ENCODE measurements at places on chromosomes 4 and X.
A peak's percentile ranks its signal among the peaks of the same experiment; 100 is the strongest.

- DNase-seq: no peak
Measured at GRCh38 chrX:72714478-72714916, 391 bp upstream of the PHKA1 start.

GRCh38 chr4:10371121-10371520 is 86.1 kb downstream of the ZNF518B start:
- DNase-seq: no peak

DNA sequence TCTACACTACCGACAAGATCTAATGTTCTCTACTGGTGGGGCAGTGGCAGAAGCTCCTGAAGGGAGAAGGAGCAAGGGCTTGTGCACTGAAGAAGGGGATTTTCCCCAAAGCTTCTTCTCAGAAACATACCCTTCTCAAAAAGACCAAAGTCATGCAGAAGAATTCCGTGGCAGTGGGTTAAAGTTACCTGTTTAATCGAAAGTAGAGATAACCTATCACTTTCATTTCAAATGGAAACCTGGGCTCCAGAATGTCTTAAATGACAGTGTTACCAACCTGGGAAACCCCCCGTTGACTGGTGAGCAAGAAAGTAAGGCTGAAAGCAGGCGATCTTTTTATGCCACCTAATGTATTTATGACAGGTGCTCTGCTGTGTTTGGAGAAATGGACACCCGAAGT is 92.5 kb upstream of the TEX13D start:
- no peak for DNase-seq

DNA sequence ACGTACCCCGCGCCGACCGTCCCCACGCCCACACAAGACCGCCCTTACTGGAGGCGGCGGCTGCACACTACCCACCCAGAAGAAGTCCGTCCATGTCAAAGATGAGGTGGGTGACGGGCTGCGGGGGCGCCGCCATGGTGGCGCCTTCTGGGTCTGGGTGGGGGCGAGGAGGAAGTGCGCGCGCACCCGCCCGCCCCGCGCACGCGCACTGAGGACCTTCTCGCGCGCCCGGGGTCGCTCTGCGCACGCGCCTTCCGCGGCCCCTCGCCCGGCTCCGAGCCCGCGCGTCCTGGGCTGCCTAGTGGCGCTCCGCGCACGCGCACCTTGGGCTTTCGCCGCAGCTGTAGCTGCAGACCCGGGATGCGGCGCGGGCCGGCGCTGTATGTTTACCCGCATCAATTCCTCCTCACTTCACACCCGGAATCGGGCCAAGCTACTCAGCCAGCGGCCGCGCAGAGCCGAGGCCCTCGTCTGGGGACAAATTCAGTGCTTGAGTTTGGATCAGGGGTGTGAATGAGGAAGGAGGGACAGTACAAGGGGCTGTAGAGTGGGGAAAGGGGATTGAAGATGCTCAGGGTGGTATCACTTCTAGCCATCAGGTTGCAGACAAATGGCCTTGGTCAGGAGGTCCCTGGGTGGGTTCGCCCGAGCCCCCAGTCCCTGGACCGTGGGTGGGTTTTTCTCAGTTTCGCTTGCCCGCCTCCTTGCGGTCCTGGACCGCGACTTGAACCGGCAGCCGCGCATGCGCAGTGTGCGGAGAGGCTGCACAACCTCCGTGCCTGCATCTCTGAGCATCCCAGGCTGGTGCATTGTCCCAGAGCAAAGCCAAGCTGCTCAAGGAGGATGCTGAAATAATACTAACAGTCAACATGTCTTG is at the start of gene PUDP:
PUDP (minus strand) TSS at position 176 of the 877 bp plus-strand sequence; CDS start at position 136, 40 bp downstream.
- DNase-seq: peak; percentile 72

GRCh38 chr4:188341428-188341827 is 202.2 kb downstream of the TRIML1 start:
- DNase-seq: no peak

GRCh38 chr4:158443731-158444130 is 78.0 kb upstream of the RXFP1 start:
- DNase-seq: no peak

DNA sequence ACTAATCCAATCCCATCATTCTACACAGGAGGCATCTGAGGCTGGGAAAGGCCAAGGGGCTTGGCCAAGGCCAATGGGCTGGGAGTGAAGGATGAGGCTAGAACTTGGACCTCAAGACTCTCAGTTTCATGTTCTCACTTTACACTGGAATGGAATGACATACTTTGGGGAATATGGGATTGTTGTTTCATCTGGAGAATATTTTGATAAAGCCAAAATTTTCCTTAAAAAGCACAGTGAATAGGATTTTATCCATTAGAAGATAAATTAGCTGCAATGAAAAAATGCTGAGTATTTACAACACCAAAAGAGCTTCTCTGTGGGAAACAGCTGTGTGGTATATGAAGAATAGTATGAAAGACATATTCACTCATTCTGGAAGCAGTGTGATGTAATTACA is 29.3 kb downstream of the SMIM20 start:
- DNase-seq: no peak

DNA sequence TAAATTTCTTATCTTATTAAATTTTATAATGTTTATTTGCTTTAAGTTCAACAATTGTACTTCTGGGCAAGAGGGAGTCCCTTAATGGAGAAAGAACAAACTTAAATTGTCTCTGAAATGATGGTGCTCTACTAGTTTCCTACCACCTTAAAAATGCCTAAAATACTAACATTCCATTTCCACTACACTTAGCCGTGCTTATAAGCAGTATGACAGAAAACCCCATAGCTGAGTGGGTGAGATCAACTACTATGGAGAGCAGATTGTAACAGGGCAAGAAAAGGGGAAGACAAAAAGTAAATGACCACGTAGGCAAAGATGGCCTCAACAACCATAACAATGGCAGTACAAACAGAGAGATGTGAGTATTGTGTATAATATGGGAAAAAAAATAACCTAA is 35.0 kb downstream of the RFC1 start:
- DNase-seq: no peak

DNA sequence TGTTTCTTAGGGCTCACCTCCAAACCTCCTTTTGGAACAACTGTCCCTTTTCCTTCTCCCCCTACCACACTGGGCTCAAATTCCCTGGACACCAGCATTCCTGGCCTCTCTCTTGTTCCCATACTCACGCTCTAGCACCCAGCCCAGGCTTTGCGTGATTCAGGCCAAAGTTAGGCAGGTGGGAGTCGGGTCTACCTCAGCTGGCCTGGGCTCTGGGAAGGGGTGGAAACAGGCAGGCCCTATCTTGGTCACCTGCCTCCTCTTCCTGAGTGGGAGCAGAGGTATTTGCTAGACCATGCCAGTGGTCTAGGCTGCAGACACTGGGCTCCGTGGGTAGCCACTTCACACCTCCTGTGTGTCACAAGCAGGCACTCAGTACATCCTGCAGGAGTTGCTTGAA is 211.1 kb upstream of the MAMLD1 start:
- no peak for DNase-seq

DNA sequence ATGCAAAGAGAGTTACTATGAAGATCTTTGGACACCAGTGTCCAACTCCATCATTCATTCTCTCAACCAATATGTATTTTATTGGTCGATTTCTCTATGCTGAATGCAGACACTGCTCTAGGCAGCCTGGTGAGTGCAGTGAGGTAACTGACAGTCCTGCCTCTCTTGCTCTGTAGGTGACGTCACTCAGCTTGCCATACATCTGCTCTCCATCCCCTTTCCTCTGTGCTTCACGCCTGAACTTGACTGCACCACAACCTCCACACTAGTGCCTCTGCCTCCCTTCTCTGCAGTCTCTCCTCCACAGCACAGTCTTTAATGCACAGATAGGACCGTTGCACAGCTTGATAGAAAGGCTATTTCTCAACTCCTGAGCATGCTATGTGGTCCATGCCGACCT is 344.9 kb upstream of the NOCT start:
- DNase-seq: no peak

DNA sequence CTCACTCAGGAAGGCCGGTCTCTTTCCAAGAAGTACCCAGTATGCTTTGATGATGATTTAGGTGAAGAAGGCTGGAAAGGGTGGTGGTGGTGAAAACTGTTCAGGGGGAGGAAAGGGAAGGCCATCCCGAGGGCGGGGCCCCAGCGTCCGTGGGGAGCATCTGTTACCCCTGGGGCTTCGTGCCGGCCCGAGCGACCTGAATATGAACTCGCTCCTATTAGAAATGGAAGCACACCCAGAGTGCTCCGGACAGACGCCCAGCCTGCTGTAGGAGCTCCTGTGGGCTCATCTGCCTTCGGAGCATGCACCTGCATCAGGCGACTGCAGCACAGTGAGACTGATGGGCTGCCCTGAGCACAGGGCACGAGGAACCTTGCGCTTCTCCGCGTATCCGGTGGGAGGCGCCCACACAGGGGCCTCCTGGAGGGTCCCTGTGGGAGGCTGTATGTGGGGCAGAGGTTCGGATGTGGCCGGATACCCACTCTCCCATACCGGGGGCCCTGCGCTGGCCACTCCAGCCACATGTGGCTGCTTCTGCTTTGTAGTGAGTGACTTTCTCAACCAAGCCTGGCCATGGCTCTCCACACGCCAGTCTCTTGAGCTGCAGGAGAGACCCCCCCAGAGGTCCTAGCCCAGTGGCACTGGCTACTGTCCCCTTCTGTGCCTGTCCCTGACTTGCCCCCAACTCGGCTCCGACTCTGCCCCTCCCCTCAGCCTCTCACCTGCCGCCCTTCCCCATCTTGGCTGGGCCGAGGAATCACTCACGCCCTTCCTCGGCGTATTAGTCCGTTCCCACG is 36.7 kb downstream of the FGFRL1 start:
- DNase-seq: no peak

- DNase-seq: no peak
Measured at GRCh38 chr4:42906341-42906740, 13.8 kb downstream of the GRXCR1 start.

DNA sequence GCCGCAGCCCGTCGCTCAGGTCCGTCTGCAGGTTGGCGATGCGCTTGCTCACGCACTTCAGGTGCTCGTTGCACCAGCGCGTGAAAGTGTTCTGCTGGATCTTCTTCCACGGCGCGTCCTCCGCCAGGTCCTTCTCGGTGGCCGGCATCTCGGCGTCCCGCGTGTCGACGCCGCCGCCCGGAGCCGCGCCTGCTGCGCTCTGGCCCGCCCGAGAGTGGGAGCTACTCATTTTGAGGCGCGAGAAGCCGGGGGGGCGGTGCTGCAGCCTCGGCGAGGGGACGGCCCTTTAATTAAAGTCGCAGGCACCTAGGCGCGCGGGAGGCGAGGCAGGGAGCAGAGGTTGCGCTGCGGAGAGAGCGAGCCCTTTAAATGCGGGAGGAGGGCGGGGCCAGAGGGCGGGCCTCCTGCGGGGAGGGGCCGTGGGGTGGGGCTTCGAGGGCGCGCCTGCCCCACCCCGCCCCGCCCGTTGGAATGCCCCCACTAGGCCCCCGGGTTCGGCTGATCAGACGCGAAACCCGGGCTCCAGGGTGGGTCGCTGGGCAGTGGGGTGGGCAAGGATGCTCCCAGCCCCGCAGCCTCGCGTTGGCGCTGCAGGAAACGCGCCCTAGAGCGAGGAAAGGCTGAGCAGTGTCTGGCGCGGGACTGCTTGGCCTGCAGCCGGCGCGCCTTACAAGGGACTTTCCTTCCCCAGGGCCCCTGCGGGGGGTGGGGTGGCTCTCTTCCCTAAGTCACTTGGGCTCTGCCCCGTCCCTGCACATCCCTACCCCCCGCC is 3.2 kb downstream of the FLNA start:
- peak; percentile 73 for DNase-seq

DNA sequence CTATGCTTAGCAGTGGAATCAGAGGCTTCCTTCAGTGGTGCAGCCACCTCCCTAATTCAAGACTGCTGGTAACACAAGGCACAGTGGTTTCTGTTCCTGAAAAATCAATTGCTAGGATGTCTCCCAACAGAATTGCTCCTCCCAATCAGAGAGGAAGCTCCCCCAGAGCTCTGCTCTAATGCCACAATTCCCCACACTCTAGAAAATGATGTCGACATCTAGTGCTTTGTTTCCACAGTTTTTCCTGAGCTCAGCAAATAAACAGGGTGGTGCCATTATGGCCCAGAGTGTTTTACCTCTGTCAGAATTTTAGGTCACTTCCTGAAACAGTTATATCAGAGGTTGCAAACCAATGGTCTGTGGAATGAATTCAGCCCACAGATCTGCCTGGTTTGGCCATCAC is 24.7 kb downstream of the TAB3 start:
- no peak for DNase-seq

GRCh38 chrX:42530027-42530426 is 247.9 kb downstream of the PPP1R2C start:
- DNase-seq: no peak

DNA sequence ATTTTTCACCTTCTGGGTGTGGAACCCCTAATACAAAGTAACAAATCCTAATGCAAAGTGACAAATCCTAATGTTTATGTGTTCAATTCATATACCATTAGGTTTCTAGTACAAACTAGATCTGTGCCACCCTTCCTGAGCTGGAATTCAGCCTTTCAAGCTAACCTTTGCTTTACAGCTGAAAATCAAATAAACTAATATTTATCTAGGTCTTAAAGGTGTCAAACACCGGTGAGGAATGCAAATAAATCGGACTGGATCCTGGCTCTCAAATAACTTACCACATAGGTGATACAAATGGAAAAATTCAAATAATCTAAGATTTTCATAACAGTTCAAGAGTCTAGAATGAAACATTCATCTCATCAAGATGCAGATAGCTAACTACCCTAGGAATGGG is 11.6 kb downstream of the IRF2 start:
- DNase-seq: no peak

- DNase-seq: no peak
Measured at GRCh38 chrX:148930206-148930729, 429.9 kb downstream of the AFF2 start.

DNA sequence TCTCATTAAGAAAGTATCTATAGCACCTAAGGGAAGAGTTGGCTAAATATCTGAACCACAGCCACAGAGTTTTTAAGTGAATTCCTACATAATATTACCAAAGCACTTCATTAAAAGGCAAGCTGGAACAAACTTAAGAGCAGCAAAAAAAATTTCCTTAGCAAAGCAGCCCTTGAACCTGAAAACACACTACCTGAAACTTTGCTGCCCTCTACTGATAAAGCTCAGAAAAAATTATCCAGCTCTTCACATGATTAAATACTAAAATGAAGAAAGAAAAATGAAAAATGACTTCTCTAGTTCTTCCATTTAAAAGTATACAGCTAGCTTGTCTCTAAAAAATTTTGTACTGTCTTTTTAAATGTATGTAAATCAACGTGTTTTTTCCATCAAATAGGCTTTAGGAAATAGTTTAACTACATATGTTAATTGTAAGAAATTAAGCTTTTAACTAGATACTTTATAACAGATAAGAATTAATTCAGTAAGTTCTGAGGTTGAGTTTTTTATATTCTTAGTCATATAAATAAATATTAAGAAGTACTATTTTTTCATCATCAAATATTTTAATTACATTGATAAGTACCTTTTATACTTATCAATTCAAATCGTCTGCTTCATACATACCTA is 156.1 kb downstream of the STPG2 start:
- no peak for DNase-seq

GRCh38 chr4:77332696-77333270 is 175.8 kb downstream of the CCNG2 start:
- no peak for DNase-seq

GRCh38 chrX:93649381-93649780 is 24.0 kb downstream of the NAP1L3 start:
- DNase-seq: no peak
